ENCODE measurements at places on chromosomes 5 and 9. TPM values are rescaled to one million over a fixed set of nuclear protein-coding genes. Genes with fewer than 3 reads are reported as not detected.

DNA sequence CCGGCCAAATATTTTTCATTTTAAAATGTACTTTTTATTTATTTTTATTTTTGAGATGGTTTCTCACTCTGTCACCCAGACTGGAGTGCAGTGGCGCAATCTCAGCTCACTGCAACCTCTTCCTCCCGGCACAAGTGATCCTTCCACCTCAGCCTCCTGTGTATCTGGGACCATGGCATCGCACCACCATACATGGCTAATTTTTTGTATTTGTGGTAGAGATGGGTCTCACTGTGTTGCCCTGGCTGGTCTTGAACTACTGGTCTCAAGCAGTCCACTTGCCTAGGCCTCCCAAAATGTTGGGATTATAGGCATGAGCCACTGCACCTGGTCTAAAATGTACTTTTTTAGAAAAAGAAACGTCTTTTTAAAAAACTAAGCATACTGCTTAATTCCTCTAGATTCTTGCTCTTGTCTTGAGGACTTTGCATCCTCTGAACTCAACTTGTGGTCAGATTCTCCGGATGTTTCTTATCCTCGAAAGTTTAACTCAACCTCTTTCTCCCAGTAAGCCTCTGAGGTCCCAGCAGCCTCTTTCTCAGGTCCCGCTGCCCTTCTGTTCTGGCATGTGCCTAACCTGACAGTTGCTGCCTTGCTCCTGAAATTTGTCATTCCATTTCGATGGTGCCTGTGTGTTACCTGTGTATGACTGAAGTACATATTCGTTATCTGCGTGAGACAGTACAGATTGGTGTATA lies 63.0 kb downstream of the TRIO start:
- H3K4me3 ChIP-seq = no peak overlapping the region
- H3K27me3 ChIP-seq = no peaks in the 10 kb centered on the region
- no peak for DNase-seq

DNA sequence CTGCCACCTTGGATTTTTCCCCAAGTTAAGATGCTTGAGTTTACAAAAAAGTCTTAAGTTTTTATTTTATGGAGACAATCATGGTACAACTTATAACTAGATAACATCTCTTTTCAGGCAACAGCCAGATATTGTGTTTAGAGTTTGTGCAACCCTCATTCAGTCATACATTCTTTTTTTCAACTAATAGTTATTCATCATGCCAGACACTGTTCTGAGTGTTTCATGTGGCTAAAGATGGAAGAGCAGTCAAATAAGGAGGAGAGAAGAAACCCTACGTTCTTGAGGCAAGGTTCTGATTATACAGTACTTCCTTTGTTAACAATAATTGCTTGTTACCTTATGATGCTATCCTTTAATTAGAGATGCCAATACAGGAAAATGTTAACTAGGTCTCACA lies 42.1 kb upstream of the ZNF462 start:
- H3K36me3 ChIP-seq = no peaks in the 10 kb centered on the region
- no peak overlapping the region for H3K4me3 ChIP-seq
- no peaks in the 10 kb centered on the region for H3K27me3 ChIP-seq
- no peak for DNase-seq
- H3K4me1 ChIP-seq = no peaks in the 10 kb centered on the region

ZCCHC10 gene
- 66.4 TPM for total RNA-seq

DOLK gene
- 31.6 TPM for total RNA-seq

ELOVL7 gene
- 0.05 TPM for total RNA-seq

- no peak for DNase-seq
- no peaks in the 10 kb centered on the region for H3K36me3 ChIP-seq
- no peak overlapping the region for H3K4me3 ChIP-seq
- no peaks in the 10 kb centered on the region for H3K27me3 ChIP-seq
- H3K4me1 ChIP-seq = peaks cover 24% of the 10 kb centered on the region
Measured at GRCh38 chr5:61582887-61583286, 250.8 kb downstream of the ZSWIM6 start.

- no peak overlapping the region for H3K27ac ChIP-seq
- no peak overlapping the region for H3K4me3 ChIP-seq
- no peaks in the 10 kb centered on the region for H3K36me3 ChIP-seq
- H3K4me1 ChIP-seq = no peaks in the 10 kb centered on the region
- H3K27me3 ChIP-seq = no peaks in the 10 kb centered on the region
- DNase-seq = no peak
Measured at GRCh38 chr9:122334916-122335315, 35.9 kb upstream of the PTGS1 start.

GRCh38 chr9:132729235-132729890 lies 59.1 kb downstream of the GTF3C4 start:
- 0 out of 2 replicates have a peak, but pooled peaks cover 4% of the 10 kb centered on the region for H3K27me3 ChIP-seq
- no peaks in the 10 kb centered on the region for H3K4me1 ChIP-seq
- no peaks in the 10 kb centered on the region for H3K36me3 ChIP-seq
- no peak for DNase-seq
